ENCODE measurements at places on chromosomes 6 and 20. TPM values are rescaled to one million over a fixed set of nuclear protein-coding genes. Genes with fewer than 3 reads are reported as not detected.

DEFB124 gene
- total RNA-seq: not detected

COL21A1 gene
- 6.3 TPM for total RNA-seq

AKAP7 gene
- 5.9 TPM for total RNA-seq

CLPSL1 gene
- not detected for total RNA-seq

SCGN gene
- not detected for total RNA-seq

All from gastroesophageal sphincter (tissue), 4 donors.